ENCODE measurements at places on chromosomes 5 and 9.

DNA sequence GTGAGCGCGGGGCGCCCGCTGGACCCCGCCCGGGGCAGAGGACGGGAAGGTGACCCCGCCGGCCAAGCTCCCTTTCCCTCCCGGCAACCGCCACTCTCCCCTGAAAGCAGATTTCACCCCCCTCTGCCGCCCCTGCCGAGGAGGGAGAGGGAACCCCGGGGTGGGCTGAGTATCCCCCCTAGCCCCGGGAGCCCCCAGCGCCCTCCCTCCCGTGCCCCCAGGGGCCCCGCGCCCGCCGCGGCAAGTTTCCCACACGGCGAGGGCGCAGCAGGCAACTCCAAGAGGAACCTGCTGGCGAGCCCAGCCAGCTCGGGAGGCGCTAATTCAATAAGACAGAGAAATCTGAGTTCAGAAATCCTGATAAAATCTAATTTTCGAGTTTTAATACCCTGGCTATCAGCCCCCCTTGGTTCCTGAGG lies 1.6 kb downstream of the NTNG2 start:
- no peak for DNase-seq

DNA sequence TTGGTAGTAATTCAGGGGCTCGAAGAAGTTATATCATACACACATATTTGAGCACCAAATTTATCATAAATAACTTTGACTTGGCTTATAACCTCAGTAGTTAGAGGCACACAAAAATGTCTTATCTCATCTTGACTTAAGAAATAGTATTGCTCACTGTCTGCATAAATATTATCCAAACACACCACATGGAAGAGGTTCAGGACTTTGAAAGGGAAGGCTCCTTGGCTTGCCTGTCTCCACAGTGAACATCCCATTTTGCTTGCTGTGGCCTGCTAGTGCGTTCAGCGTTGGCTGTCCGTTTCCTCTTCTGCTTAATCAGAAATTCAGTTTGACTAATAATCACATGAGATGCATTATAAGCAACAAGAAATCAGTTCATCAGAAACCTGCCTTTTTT lies 13.9 kb downstream of the GRXCR2 start:
- DNase-seq: no peak

- no peak for DNase-seq
Measured at GRCh38 chr9:38707885-38708637, 11.9 kb downstream of the FAM240B start.

DNA sequence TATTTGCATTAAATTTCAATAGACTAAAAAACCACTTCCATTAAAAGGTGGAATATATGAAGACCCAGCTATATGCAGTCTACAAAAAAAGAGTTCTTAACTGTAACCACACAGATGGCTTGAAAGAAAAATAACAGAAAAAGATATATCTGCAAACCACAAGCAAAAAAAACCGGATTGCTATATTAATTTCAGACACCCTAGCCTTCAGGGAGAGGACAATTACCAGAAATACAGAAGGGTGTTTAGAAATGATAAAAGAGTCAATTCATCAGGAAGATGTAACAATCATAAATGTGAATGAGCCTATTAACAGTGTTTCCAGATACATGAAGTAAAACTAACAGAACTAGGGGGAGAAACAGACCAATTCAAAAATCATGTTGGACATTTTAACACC lies 56.9 kb upstream of the SMIM23 start:
- DNase-seq: no peak

- DNase-seq: no peak
Measured at GRCh38 chr9:72210522-72210921, 61.3 kb downstream of the GDA start.

GRCh38 chr5:10562201-10563109 lies 1.4 kb upstream of the ANKRD33B start:
- DNase-seq: no peak

GRCh38 chr9:130321539-130321938 lies 56.0 kb downstream of the HMCN2 start:
- no peak for DNase-seq
